ENCODE measurements at places on chromosomes 16 and 17. TPM values are rescaled to one million over a fixed set of nuclear protein-coding genes. Genes with fewer than 3 reads are reported as not detected.

DNA sequence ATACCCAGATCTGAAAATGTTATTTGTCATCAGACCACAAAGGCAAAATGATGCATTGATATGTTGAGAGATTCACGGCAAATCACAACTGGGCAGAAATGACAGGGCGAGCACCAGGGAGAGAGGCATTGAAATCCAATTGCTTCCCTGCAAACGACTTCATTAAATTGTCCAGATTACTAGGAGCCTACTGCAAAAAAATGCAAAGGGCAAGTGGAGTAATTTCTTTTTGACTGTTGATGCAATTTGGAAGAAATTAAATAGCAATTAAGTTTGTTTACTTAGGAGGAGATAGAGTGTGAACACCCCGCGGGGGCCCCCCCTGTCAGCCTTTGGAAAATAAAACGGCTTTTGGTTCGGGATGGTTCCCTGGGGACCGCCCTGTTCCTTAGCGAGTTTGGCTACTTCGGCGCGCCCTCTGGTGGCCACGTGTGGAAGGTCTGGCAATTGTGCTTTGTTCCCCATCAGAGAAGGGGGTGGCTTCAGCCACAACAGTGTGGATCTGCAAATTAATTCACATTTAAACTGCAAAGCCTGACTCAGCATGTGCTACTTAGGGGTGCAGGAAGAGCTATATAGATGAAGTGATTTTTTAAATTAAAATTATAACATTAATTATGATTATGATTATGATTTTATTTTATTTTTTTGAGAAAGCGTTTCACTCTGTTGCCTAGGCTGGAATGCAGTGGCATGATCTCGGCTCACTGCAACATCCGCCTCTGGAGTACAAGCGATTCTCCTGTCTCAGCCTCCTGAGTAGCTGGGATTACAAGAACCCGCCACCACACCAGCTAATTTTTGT lies 14.5 kb upstream of the TMC7 start:
- peak; percentile 76 for DNase-seq

- peak; percentile 22 for DNase-seq
These were observed 47.5 kb downstream of the ADCY7 start for GRCh38 chr16:50313596-50314478.

GRCh38 chr17:55641676-55642081 lies 81.0 kb downstream of the TMEM100 start:
- DNase-seq, result peak; percentile 6

DNA sequence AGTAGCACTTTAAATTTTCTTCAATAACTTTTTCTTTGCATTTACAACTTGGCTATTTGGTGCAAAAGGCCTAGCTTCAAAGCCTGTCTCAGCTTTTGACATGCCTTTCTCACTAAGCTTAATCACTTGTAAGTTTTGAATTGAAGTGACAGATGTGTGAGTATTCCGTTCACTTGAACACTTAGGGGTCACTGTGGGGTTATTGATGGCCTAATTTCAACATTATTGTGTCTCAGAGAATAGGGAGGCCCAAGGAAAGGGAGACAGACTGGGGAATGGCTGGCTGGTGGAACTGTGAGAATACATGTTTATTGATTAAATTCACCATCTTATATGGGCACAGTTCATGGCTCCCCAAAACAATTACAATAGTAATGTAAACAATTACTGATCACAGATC lies 84.1 kb downstream of the TAOK1 start:
- no peak for DNase-seq

DNA sequence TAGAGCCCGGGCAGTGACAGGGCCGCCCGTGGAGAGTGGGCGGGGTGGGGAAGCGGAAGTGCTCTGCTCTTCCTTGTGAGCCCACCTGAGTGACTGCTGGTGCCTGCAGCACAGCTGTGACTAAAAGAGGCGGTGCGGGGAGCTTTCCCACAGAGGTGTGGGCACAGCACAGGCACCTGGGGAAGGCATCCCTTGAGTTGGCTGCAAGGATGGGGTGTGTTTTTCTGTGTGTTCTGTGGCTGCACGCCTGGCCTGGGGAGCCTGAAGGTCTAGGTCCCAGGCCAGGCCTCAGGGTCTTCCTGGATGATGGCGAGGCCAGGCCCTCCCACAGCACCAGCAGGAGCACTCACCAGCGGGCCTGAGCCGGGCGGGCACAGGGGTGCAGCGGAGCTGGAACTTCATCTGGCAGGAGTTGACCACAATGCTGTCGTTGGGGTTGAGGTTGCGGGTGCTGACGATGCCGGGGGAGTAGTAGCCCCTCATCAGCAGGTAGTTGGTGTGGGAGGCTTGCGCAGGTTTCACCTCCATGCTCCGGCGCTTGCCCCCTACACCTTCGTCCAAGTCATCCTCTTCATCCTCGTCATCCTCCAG lies 67.1 kb downstream of the IL21R start:
- no peak for DNase-seq

DNA sequence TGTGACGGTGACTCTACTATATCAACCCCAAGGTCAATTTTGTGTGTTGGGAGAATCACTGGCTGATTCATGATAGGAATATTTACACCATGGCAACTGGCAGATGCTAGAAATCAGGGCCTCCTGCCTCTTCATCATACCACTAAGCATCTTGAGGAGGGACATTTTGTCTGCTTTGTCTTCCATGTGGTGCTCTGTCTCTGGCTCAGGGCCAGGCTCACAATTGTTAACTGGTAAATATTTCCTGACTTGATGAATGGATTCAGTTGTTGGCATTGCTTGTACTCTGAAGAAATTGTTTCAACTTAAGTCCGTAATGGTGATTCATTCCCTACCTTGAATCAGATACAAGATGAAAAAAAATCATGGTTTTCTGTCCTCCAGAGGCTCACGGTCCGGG lies 292.7 kb downstream of the HAPSTR1 start:
- no peak for DNase-seq

The PPY gene
- total RNA-seq, result not detected

The IRX5 gene
- total RNA-seq, result 1.9 TPM

DNA sequence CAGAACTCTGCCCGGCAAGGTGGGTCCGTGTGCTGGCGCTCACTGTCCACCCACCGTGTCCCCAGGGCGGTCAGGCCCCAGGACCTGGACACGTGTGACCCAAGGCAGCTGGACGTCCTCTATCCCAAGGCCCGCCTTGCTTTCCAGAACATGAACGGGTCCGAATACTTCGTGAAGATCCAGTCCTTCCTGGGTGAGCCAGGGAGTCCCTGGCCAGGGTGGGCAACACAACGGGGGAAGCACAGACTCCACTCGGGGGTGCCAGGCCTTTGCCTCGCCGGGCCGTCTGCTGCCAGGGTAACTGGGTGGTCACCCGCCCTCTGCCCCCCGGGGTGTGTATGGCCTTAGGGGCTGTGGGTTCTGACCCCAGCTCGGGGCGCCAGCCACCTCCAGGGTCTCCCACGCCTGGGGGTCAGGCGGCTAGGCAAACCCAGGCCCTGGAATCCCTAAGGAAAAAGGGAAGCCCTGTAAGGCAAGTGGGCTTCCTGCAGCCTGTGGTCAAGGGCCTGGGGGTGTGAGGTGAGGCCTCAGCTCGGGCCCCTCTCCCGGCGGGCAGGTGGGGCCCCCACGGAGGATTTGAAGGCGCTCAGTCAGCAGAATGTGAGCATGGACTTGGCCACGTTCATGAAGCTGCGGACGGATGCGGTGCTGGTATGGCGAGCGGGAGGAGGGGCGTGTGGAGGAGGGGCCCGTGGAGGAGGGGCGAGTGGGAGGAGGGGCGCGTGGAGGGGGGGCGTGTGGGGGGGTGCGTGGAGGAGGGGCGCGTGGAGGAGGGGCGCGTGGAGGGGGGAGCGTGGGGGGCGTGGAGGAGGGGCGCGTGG lies 6.5 kb downstream of the MSLN start:
- no peak for DNase-seq

GRCh38 chr16:67028696-67029253 lies at the start of gene CBFB:
Gene CBFB (plus strand): TSS chr16:67029149. CDS start chr16:67029408, 259 bp downstream.
- DNase-seq, result peak; percentile 76

DNA sequence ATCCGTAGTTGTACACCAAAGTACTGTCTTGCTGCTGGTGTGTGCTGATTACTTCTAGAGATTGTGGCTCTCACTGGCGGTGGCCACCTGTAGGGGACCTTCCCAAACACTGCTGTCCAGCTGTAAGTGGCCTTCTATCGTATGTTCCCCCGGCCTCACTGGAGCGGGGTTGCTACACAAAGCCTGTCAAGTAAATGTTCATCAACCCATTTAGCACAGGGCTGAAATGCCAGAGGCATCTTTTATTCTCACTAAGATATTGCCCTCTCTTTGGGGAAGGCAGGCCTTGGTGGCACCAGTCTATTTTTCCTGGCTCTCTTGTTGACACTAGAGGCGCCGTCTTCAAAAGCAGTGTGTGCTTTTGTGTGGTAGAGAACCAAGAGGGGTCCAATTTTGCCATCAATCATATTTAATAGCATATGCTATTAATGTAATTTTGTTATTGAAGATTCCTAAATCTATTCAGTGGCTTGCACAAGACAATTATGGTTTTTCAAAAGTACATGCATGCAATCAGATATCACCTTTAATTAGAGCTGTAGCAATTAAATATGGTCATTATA lies 514.4 kb upstream of the SALL1 start:
- no peak for DNase-seq

The OSGIN1 gene
- 10.6 TPM for total RNA-seq

GRCh38 chr16:89779909-89780305 lies 36.5 kb downstream of the FANCA start:
- DNase-seq, result no peak

GRCh38 chr17:78839235-78839761 lies 1.3 kb downstream of the USP36 start:
- peak; percentile 63 for DNase-seq

DNA sequence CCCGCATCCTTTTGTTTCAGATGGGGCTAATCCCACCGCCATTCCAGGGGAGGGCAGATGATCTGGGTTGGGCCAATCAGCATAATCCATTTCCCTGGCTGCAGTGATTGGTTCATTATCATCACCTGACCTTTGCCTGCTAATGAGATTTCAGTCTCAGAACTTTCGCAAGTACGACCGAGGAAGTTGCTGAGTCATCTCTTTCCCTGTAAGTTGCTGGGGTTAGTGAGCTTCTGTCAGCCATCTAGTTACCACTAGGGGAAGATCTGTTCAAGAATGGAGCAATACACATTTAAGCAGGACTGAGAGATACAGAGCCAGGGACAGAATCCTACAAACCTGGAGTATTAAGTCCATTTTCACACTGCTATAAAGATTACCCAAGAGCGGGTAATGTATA lies 65.3 kb upstream of the NUDT7 start:
- DNase-seq, result peak; percentile 96

DNA sequence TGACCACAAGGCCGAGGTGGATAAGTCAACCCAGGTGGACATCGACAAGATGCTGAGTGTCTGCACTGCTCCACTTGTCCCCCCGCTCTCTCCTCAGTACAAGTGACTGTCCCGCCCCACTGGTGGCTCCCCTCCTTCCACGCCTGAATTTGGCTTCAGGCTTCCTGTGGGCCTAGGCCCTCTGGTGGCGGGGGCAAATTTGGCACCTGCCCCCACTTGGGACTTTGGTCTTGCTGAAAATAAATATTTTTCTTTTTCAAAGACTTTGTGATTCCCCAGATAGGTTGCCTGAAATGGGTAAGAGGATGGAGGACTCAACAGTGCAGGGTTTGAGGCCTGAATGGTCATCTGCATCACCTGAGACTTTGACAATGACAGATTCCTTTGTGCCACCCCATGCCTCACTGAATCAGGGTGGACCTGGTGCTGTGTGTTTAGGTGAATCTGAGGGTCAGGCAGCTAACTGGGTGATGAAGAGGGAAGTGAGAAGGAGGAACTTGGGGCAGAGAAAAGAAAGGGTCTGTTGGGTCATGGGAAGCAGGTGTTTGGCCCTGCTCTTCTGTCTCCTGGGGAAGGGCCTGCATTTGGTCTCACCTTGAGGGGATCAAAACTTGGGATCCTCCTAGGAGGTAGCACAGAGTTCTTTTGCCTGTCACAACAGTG lies 2.0 kb downstream of the C16orf86 start:
- no peak for DNase-seq

DNA sequence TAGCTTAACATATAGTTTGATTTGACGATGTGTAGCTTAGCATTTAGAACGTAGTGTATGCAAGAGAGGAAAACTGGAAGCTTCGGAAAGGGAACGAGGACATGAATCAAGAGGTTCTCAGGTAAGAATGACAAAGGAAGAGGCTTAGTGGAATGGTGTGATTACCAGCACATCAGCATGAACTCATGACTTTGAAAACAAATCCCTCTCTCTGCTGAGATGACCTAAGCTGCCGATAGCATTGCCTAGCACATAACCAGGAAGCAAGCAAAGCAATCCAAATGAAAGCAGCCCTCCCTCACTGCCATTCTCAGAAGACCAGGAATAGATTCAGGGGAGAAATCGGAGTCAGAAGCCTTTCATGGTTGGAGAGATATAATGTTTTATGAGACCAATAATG lies 51.3 kb upstream of the CCL1 start:
- DNase-seq, result no peak

The MT1G gene
- not detected for total RNA-seq

DNA sequence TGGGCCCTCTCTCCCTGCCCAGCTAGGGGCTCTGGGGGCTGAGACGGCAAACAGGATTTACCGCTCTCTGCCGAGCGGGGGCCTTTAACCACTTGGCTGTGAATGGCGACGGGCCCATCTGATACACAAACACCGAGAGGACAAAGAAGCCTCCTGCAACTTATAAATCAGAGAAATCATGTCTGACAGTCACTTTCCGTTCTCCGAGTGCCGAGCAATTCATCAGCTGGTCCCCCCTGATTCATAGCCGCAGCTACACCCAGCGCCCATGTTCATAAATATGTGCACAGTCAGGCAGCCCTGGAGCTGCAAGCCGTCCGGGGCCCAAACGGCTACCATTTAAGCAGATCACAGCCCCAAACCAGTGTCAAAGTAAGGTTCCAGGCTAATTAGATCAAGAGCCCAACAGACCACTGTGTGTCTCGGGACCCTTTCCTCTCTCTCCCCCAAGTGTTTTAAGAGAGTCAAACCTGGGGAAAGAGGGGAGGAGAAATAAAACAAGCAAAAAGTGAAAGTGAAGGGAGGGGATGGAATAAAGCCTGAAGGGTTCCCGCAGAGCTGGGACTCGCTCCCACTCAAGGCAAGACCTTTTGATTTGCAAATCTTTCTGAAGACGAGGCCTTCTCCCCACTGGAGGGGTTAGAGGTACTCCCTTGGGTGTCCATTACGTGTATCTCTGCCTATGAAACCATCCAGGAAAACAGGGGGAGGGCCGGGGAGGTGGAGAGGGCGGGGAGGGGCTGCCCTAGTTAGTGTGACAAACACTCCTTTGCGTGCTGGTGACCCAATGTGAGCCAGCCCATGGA lies 154.7 kb downstream of the C16orf78 start:
- peak; percentile 60 for DNase-seq

DNA sequence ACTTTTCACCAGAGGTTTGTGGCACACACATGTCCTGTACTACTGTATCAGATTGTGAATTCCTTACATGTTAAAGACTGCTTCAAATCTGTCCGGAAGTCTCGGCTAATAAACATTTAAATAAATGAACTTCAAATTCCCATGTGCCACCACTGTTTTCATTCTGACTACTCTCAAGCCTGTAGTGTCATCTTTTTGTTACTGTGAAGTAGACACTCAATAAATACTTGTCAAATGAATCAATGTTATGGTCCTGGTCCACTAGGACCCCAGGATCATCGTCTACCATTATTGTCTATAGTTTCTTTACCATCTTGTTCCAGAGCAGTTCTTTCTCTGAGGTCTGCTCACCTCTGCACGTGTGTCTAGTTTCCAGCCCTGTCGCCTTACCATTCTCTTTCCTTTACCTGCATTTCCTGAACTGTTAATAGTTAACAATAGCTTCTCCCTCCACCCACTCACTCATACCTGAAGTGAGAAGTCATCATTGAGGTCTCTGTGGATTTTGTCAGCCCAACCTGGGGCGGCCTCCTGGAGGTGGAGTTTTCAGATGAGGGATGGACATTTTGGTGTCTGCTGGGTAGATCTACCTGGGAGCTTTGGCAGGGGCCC lies 333.0 kb downstream of the SEC14L1 start:
- DNase-seq, result no peak

Data from A172 (cell line).